ENCODE measurements at places on chromosomes 5 and 9.
A peak's percentile ranks its signal among the peaks of the same experiment; 100 is the strongest.

DNA sequence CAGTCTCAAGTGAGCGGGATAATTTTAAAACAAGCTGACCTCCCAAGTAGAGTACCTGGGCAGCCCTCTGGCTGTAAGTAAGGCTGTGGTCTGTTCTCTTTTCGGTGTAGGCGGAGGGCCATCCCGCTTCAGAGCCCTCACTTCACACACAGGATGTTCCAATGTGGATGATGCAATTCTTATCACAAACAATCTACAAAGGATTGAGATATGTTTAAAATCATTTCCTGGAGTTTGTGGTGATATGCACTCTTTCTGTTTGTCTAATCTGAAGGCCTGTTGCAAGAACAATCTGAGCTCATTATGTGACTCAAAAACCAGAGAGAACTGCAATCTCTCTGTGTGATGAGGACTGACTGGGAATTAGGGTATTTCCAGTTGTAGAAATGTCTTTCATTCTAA, 42.5 kb downstream of the ITGA2 start:
- no peak for DNase-seq

DNA sequence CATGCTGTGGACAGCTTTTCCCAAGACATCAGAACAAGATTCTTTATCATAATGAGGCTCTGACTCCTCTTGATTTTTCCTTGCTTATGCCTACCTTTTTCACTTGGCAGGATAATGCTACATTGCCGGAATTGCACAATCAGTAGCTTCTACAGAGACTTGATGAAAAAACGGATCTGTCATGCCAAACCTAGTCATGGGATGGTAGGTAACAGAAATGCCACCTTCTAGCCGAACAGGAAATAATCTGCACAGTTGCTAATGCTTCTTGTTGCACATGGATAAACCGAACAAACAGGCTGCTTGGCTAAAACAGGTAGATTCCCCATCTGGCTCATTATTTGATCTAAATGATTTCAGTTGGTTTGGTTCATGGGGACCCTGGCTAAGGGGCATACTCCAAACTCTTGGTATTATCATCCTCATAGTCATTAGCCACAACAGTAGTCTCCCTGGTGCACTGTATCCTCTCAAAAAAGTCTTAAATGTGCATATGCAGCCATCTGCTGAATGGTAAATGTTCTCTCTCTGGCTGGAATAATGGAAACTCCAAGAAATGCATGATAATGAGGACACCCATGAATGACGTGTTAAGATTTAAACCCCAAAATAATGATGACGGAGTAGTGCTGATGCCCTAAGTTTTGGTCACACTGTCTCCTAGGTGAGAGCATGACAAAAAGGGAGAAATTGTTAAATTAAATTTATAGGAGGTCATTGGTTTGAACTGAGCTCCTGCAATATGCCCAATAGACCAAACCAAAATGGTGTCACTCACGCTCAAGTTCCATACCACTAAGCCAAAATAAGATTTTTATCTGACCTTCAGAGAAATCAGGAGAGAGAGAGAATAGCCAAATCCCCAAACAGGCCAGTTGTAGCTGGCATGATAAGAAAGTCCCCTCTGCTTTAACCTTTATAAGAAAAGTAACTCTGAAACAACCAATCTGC, 47.0 kb downstream of the RAPGEF1 start:
- no peak for DNase-seq

DNA sequence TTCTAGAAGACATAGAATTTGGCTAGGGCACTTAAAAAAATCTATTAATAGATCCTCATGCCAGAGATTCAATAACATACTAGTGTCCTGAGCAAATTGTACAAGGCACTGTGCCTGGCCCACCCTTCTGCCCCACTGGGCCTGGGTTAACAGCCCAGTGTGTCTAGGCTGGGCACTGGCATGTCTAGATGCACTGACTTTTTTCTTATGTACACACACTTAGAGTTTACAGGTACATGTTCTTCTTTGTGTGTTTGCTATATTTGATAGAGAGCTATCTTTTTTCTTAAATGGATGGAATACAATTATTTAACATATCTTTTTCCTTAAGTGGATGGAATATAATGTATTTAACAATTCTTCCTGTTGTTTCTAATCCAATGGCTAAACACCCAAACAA, 241.5 kb downstream of the AUH start:
- DNase-seq = no peak

DNA sequence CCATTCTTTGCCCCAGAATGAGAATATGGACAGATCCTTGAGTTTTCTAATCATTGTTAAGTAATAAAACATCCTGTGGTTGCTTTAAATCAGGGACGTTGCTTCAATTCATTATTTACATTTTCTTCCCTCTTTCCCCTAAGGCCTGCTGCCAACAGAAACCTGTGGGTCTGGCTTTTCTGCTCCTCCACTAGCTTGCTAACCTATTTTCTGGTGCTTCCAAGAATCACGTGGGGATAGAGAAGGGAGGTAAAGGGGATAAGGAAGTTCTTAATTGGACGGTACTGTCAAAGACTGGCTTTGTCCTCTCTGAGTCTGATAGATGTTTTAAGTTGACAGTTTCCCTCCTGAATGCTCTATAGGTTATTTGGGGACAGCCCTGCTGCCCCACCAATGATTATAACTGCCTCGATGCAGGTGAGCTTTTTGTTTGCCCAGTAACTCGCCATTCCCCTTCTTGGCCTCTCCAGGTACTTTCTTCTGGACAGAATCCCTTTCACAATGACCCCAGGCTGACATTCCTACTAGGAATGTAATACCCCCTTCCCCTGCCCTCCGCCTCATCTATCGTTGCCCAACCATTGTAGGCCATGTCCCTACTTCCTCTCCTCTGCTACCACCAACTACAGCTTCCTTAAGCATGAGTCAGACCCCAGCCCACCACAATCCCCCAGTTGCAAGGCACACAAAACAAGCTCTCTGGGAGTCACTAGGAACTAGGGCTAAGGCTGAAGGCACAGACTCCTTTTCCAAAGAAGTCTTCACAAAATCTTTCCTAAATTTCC, 19.9 kb upstream of the CPEB4 start:
- DNase-seq = no peak

- DNase-seq = no peak
Observed at GRCh38 chr5:76358-77169, 15.4 kb upstream of the PLEKHG4B start.

GRCh38 chr9:362561-363273, 148.1 kb downstream of the DOCK8 start:
- no peak for DNase-seq

GRCh38 chr9:74173284-74173683, 323.9 kb upstream of the RORB start:
- no peak for DNase-seq

DNA sequence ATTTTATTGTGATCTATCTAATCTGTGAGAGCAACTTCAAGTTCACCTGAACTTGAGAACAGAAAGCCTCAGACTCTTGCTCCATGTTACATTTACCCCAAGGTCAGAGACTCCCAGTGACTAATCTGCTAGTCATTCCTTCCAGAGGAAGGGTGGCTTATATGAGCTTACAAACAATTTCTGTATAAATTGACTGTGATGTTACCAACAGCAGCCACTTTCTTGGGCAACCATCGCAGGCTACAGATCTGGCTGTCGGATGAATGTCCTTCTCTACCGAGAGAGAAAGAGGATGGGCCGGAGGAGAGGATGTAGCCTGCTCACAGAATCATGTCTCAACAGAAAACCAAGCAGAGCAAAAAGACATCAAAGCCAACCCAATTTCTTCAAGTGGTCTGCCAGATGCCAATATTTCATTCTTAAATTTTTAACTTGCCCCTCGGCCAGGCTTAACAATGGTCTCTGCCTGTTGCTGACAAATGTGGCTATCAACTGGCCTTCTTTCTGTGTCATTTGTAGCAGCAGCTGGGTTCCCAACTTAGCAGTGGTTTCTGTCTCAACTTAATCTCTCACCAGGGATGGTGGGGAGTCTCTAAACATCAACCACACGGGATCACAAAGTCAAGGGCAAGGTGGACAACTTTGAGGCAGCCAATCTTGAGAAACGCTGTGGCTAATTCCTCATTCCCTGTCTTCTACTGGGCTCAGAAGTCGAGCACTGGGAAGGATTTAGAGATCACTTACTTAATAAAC, 81.3 kb downstream of the RAPGEF1 start:
- no peak for DNase-seq

GRCh38 chr9:6852243-6852963, 94.6 kb downstream of the KDM4C start:
- no peak for DNase-seq

DNA sequence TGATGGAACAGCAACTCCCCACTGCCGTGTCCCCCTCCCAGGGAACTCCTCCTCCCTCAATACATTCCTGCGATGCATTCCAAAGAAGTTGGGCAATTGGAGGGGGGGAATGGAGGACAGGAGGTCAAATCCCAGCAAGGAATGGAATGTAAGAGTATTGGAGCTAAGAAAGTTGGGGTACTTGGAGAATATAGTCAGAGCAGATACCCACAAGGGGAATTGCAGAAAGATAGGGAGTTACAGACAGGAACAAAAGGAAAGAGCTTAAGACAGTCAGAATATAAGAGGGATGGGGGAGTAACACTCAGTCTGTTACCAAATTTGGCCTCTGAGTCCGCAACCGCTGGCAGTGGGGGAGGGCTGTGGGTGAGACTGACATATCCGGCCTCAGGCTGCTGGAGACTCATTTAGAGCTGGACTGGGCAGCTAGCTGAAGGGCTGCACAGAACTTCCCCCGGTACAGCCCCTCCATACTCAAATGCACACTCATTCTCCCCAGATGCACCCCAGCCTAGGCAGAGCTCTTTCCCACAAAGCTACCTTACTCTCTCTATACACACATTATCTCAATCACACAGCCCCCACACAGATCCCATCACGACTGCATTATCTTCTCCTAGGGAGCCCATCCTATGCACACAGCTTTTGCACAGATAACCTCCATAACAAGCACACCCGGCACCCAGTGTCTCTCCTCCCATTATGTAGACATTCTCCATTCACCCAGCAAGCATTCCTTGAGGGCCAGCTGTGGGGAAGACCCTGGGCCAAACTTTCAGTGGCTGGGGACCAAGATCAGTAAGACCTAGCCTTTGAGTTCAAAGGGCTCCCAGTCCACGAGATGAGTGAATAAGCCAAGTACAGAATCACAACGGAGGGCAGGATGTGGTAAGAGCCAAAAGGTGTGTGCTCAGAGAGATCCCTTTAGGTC, 3.7 kb downstream of the TLN1 start:
- DNase-seq = no peak

- peak; percentile 52 for DNase-seq
Observed at GRCh38 chr9:117233016-117233415, 181.8 kb downstream of the ASTN2 start.

DNA sequence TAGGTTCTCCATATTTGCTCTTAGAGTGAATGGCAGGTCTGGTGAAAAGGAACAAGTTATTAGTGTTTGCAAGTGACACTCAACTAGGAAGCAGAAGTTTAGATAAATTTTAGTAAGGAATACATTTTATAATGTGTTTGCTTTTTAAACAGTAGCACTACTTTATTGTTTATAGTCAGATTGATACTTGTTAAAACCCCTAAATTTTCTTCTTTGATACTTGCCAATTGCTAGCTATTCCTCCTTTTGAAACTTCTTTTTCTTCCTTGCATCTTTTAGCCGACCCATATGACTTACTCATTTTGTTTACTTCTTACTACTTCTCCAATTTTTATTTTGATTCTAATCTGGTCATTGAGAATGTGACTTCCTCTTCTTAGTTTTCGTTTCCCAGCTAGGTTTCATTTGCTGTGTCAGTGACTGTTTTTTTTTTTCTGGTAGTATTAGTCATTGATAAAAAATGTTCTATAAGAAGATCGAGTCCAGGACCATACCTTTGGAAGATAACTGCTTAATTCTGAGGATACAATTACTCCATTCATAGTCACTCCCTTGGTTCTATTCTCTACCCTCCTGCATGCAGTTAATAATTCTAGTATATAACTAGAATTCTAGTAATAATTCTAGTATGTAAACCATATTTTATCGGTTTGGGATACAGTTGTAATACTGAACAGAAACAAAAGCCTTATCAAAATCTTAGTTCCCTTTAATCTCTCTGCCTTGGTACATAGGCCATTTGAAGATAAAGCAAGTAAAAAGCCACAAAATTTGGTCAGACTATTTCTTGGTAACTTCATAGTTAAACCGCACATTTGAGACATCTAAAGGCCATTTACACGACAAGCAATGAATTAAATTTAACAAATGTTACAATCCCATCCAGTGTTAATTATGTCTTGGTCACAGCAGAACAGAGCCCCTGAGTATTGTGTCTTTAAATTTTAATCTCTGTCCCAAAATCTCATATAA, 2.8 kb upstream of the RICTOR start:
- no peak for DNase-seq

DNA sequence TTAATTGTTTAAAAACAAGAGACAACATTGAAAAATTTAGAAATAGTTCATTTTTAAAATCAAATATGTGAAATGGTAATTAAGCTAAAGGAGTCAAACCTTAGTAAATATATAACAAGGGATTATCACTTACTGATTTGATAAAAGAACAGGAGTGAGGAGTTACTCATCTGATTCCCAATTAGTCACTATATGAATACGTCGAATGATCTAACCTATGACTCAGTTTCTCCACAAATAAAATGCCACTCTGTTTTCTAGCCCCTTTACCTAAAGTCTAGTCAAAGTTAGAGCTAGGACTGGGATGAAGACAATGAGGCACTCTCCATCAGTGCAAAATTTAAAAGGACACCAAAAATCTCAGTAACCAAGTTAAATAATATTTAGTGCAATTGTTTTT, 70.4 kb upstream of the RASEF start:
- no peak for DNase-seq

DNA sequence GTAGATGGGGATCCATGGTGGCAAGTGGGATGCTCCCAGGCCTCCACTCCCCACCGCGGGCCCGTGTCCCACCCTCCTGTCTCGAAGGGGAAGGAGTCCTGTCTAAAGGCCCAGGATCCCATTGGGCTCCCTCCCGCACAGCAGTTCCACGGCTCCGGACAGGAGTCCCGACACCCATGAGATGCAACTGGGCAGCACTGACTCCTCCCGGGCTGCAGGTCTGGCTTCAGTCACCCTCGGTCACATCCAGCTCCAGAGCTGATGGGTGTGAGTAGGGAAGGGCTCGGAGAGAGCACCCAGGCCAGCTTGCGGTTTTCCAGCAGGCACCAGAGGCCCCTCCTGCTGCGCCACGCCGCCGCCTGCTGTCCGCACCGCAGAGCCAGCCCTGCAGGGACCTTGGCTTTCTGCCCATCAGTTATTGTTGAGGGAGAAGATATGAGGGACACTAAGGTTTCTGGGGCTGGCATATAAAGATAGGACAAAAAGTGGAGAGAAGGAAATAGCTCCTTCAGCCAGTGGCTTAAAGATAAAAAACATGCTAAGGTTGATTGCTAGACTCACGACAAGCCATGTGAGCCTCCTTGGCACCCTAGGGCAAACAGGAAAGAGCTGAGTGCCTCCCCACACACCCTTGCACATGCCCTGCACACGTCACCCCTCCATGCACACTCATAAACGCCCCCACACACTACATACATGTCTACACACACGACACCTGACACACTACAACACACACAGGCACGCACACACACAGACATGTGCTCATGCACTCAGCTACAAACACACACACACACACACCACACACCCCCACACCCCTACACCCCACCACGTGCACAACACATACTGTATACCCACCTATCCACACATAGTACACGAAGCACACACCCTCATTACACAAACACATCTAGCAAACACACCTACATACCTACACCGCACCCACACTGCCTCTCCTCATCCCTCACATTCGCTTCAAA, 79.0 kb downstream of the AK8 start:
- peak; percentile 78 for DNase-seq

GRCh38 chr5:125093776-125094175, 347.3 kb upstream of the ZNF608 start:
- DNase-seq = no peak

Measured in WERI-Rb-1 (cell line).